T-helper 2 cell (primary cell): ENCODE measurements at places on chromosomes 6 and 20.

GRCh38 chr6:38194282-38194572 lies 374.7 kb downstream of the ZFAND3 start:
- no peak for DNase-seq

- DNase-seq = no peak
Measured at GRCh38 chr6:139468178-139468819, 93.9 kb upstream of the CITED2 start.

- no peak for DNase-seq
Measured at GRCh38 chr20:35329435-35330139, 37.4 kb upstream of the FAM83C start.

GRCh38 chr20:33010674-33011449 lies 3.4 kb downstream of the BPIFB2 start:
- DNase-seq = no peak

DNA sequence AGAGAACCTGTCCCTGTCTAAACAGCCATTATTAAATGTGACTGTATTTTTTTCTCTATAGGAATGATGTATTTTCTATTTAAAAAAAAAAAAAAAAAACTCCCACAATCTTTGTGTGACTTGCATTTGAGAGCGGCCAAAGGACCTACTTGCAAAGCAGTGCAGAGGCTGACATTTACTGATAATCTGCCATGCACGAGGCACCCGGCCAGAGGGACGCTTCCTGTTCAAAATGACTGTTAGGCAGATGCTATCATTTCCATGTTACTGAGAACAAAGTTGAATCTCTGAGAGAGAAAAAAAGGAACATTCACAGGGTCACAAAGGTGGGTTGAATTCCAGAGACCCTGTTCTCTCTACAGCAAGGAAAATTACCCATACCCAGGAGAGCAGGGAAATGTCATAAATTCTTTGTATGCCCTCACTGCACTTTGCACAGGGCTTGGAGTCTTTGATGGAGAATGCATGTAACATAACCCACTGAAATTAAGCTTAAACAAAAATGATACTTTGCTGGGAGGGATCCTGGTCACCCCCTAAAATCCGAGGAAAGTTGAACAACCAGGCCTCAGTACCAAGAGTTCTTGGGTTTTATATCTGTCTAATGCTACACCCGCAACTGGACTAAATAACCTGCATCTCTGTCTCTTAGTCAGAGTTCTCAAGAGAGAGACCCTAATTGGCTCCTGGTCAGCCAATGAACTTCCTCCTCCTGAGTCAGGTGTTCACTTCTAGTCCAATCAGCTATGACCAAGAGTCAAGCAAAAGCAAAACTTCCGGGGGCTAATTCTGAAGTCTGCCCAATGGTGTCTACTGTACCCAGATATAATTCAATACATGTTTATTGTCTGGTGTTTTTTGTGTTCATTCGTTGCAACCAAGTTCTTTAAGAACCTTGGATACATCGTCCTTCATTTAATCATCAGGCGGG lies 61.2 kb downstream of the GCLC start:
- DNase-seq = no peak

DNA sequence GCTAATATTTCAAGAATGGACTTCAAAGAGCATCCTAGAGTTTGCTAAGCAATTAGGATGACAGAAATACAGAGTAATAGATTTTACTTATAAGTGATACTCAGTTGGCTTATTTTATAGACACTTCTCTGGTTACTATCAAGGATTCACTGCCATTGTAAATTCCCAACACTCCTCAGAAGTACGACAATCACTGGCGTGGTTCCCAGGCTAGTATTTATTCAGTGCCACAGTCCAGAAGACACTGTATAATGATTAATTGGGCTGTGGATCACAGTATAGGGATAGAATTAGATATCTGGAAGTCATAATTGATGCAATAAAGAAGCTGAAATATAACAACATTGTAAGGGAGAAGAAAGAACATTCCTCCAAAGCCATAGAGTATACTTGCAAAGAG lies 15.7 kb downstream of the MANEA start:
- DNase-seq = no peak

DNA sequence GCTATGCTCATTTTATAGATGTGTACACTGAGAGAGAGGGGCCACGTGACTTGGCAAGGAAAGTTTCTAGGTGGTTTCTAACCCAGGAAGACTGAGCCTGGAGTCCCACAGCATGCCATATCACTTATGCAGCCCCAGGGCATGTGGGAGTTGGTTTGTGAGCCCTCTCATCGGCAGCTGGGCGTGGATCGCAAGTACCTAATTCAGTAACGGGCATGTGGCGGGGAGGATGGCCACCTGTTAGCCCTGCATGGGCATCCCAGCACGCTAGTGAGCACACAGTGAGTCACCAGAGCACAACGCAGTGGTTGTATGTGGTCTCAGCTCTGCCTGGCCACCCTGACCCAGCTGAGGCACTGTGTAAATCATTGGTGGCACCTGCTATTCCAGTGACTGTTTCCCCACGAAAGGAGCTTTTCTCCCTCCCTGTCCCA lies 88.3 kb downstream of the NINL start:
- DNase-seq = no peak

- DNase-seq = no peak
Measured at GRCh38 chr6:77040568-77041195, 422.6 kb downstream of the HTR1B start.

- no peak for DNase-seq
Measured at GRCh38 chr6:52000064-52000463, 87.3 kb downstream of the PKHD1 start.

DNA sequence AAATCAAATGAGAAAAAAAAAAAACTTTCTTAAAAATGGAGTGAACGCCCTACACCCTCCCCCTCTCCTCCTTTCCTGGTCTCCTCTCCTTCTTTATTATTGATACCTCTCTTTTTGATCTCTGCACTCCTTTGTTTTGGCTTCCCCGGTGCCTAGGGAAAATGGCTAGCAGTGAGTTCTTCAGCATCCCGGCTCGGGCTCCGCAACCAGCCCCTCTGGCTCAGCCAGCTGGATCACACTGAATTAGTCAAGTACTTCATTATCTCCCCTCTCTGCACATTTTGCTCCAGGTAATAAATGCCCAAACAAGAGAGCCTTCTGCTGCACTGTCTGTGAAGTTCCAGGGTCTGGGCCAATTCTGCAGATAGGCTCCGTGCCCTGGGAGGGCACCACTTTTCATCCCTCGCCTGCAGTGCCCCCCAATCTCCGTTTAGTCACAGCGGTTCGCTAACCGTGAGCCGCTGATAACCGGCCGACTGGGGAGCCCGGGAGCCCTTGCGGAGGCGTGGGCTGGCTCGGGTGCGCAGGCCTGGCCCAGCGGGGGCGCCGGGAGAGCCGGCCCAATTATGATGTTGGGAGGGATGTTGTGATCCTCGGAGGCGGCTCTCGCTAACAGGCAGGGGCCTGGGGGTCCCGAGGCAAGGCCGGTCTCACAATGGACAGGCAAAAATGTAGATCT lies 301.9 kb downstream of the TFAP2A start:
- DNase-seq = no peak

DNA sequence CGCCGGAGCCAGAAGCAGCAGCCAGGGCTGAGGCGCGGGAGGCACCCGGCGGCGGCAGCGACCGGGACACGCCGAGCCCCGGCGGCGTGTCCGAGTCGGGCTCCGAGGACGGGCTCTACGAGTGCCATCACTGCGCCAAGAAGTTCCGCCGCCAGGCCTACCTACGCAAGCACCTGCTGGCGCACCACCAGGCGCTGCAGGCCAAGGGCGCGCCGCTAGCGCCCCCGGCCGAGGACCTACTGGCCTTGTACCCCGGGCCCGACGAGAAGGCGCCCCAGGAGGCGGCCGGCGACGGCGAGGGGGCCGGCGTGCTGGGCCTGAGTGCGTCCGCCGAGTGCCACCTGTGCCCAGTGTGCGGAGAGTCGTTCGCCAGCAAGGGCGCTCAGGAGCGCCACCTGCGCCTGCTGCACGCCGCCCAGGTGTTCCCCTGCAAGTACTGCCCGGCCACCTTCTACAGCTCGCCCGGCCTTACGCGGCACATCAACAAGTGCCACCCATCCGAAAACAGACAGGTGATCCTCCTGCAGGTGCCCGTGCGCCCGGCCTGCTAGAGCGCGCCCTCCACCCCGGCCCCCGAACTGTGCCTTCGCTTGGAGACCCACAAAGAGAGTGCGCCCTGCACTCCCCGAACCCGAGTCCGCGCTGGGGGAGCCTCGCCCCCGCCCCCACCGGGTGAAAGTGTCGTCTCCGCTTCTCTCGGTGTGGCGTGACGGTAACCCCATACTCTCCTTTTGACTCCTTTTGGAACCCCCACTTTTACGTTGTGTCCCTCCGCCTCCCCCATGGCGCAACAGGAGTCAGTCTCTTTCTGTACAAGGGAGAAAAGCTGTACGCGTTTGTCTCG lies 1.6 kb downstream of the INSM1 start:
- DNase-seq = no peak

- no peak for DNase-seq
Measured at GRCh38 chr6:135282395-135282794, 101.3 kb downstream of the MYB start.

- no peak for DNase-seq
Measured at GRCh38 chr20:9442858-9443257, 71.5 kb upstream of the LAMP5 start.

DNA sequence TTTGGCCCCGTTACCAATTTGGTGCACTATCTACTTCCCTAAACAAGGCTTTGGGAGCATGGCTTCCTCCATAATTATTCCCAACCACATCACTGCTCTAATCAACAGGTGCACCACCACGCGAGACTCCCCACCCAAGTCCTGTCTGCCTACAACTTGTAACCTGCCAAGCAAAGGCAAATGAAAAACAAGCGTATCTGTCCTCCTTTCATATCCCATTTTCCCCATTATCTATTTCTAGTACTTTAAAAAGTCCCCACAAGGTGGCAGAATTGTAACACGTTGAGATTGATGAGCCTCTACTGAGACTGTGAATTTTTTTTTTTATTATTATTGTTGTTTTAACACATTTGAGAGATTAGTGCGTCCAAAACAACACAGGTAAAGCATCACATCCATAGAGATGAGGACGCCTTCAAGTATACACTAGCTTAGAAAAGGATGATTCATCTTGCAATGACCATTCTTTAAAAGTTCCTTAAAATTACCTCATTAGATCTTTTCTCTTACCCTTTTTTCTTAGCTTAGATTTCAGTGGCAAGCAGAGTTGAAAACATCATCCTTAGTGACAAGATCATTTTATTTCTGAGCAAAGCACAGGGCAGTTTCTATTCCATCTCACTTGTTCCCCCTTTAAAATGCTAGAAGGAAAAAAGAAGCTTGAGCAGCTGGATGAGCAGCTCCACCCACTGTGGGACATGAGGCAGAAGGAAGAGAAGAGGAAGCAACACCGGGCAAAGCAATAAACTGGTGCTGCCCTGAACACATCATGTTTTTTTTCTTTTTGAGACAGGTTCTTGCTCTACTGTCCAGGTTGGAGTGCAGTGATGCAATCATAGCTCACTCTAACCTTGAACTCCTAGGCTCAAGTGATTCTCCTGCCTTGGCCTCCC lies 210.8 kb downstream of the ARHGAP18 start:
- no peak for DNase-seq

DNA sequence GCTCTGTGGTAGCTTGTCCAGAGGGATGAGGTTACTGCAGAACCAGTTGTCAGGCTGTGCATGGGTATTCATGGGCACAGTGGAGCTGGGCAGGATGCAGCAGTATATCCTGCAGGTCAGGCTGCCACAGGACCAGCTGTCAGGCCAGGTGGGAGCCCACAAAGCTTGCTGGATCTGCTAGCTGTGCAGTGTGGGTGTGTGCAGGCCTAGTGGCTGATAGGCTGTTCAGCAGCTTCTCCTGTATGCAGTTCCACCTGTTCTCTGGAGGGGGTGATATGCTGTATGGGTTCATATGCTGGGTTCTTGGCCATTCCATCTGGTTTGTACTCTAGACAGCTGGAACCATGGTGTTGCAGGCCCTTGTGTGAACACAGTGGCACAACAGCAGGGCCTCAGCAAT lies 40.6 kb upstream of the TPD52L1 start:
- DNase-seq = no peak

- no peak for DNase-seq
Measured at GRCh38 chr6:52667572-52667971, 3.3 kb upstream of the TMEM14A start.

GRCh38 chr6:10410207-10411050 lies 4.4 kb downstream of the TFAP2A start:
- DNase-seq = no peak

DNA sequence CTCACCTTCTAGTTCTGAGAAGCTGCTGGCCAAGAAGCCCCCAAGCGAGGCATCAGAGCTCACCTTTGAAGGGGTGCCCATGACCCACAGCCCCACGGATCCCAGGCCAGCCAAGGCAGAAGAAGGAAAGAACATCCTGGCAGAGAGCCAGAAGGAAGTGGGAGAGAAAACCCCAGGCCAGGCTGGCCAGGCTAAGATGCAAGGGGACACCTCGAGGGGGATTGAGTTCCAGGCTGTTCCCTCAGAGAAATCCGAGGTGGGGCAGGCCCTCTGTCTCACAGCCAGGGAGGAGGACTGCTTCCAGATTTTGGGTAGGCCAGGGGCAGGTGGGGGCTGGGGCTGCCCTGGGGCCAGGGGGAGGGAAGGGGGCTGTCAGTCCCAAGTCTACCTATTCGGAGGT lies 2.3 kb downstream of the MYLK2 start:
- DNase-seq = no peak

DNA sequence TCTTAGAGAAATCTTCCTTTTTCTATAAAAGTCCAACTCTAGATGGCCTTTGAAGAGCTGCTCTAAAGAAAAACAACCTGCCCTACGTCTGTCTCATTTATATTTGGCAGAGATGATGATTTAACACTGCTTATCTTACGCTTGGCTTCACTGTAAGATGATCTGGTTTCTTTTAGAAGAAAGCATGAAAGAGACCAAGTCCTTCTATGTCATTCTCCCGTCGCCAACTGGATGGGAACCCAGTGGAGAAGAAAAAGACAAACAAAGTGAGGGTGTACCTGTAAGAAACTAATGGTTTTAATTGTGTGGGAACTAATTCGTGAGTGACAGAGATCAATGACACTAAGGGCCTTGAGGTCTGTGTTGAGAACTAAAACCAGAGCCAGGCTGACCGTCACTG lies 92.8 kb downstream of the MBOAT1 start:
- no peak for DNase-seq

DNA sequence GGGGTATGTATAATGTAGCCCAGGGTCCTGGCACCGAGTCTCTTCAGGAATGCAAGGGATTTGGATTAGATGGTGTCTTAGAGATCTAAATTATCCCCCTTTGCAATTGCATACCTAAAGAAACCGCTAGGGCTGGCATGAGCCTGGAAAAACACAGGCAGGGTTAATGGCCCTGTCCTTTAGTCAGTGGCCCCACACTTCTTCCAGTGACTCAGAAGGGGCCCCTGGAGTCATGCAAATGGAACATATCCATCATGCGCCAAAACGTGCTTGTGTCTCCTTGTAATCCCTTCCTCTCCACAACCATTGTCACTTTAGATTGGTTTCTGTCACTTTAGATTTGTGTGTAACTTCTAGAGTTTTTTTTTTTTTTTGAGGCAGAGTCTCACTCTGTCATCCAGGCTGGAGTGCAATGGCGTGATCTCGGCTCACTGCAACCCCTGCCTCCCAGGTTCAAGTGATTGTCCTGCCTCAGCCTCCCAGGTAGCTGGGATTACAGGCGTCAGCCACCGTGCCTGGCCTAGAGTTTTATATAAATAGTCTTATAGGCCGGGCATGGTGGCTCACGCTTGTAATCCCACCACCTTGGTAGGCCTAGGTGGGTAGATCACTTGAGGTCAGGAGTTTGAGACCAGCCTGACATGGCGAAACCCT lies 8.7 kb upstream of the MYBL2 start:
- no peak for DNase-seq

GRCh38 chr6:119355157-119355556 lies 5.6 kb upstream of the MAN1A1 start:
- no peak for DNase-seq
